ENCODE measurements at places on chromosomes 1 and 21.

GRCh38 chr1:89607586-89608318, 25.2 kb upstream of the LRRC8C start:
- DNase-seq, result no peak

DNA sequence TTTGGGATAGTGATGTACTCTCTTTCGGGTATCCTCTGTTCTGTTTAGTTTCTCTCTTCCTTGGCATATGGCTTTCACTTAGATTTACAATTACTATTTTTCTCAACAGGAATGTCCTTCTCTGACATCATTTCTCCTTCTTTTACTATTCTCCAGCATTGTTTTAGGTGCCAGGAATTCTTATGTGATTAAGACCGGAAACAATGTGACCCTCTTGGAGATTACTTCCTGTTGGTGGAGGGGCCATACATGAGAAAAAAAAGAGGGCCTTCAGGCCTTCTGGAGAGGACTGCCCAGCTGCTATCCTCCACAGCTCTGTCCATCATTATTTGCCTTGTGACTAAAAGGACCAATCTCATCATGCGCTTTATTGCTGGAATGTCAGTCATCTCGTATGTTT, 50.4 kb upstream of the ADAMTS5 start:
- no peak for DNase-seq

DNA sequence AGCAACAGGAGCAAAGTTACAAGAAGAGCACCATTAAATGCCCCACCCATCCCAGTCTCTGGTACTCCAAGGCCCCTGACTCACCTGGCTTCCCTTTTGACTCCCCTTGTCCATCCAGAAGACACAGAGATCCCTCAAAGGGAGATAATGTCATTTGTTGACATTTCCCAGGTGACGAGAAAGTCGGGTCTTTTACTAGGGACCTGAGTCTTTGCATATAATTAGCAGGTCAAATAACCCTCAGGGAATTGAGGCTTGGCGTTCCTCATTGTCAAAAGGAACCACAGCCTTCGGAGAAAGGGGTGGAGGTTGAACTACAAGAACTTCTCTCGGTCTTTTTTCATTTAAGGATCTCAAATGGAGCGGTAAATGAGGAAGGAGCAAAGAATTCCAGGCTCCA, 133.2 kb downstream of the PROX1 start:
- DNase-seq, result no peak

- no peak for DNase-seq
Observed at GRCh38 chr21:46022551-46023525, 41.3 kb downstream of the COL6A1 start.

GRCh38 chr1:209318181-209319056, 265.1 kb upstream of the CAMK1G start:
- DNase-seq, result no peak

DNA sequence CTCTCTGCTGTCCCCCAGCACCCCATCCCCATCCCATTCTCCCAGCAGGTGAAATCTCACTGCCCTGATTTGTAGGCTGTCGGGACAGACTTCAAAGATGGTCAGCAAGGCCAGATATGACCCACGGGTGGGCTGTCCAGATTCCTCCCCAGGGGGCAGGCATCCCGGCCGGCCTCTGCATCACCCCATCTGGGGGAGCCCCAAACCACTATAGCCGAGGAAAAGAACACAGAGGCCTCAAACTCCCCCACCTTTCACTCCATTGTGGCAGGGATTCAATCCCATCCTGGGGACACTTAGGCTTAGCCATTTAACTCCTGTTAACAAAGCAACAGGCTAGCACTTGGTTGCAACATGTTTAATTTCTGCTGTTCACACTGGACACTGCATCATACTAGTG, 8.8 kb downstream of the MUL1 start:
- DNase-seq, result no peak

DNA sequence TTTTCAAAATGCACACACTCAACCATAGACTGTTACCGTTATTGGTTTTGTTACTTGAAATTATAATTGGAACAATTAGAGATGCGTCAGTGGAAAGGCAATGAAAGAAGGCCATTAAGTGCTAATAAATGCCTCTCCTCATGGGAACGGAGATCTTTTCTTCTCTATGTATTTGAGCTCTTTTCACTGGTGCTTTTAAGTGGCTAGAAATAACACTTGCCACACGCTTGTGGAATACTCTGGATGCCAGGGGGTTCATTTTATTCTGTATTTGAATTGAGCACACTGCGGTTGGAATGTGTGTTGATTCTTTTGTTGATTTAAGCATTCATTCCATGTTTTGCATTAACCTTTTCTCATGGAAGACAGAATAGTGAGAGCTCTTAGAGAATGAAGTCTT, 68.4 kb downstream of the DNM3 start:
- DNase-seq, result no peak

- DNase-seq, result no peak
Observed at GRCh38 chr1:67733681-67734322, 48.8 kb downstream of the GADD45A start.

DNA sequence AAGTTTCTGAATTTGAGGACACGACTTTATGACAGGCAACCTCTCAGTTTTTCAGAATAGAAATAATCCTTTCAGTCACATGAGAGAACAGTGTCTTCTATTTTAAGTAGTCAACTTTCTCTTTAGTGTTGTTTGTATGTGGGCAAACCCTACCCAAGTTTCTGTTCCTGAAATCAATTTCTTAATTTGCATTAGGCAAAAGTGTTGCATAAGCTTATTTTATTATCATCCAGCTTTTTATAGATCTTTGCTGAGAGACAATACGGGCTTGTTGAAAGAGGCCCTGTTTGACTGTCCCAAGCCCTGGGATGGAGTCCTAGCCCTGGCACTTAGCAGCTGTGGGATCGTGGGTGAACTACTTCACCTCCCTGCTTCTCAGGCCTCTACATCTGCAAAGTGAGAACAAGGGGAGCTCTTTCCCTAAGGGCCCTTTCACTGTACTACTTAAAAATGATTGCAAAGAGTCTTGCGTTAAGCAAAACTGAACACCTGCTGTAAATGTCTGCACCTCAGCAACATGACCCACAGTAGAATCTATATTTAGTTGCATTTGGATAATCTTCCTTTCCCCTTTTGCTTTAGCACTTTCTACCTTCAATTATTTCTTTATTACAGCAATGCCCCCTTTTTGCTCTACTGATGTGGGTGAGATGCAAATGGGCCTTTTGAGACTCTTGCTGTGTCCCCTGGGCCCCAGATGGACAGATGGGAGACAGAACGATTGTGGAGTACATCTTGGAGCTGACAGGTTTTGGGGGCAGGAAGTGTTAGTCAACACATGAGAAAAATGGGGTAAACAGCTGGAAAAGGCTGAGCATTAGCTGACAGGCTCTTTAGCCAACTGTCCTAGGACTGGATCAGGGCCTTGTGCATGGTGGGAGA, 41.0 kb upstream of the SCAF4 start:
- no peak for DNase-seq

GRCh38 chr1:77504986-77505385, 177.5 kb downstream of the ZZZ3 start:
- no peak for DNase-seq

GRCh38 chr1:44524655-44525500, 119.8 kb downstream of the RNF220 start:
- DNase-seq, result no peak

GRCh38 chr1:32782086-32782485, 35.1 kb downstream of the YARS1 start:
- DNase-seq, result no peak

DNA sequence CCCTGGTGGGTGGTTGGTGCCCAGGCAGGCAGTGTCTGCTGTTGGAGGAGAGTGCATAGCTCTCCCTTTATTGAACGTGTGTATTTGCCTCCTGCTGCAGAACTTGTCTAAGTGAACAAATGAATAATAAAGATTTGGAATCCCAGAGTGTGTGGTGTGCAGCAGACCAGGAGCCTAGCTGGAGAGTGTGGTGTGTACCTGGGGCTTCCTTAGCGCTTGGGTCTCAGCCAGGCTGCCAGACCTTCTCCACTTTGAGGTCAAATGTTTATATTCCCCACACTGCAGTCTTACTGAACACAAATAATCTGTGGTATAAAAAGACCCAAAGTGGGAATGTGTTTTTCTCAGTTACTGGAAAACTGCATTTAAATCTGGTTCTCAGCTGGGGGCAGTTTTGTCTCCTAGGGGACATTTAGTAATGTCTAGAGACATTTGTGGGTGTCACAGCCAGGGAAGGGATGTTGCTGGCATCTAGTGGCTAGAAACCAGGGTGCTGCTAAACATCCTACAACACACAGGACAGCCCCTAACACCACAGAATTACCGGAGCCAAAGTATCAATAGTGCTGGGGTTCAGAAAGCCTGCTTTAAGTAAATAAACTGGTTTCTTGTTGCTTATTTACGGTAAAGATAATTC, 23.6 kb downstream of the SLC37A1 start:
- no peak for DNase-seq

- DNase-seq, result no peak
Observed at GRCh38 chr1:37250371-37250770, 216.1 kb upstream of the GRIK3 start.

- DNase-seq, result no peak
Observed at GRCh38 chr1:6134741-6135510, 45.2 kb downstream of the CHD5 start.

- no peak for DNase-seq
Observed at GRCh38 chr1:216805233-216805632, 82.0 kb upstream of the ESRRG start.

GRCh38 chr1:50503515-50503914, 80.3 kb upstream of the DMRTA2 start:
- no peak for DNase-seq

DNA sequence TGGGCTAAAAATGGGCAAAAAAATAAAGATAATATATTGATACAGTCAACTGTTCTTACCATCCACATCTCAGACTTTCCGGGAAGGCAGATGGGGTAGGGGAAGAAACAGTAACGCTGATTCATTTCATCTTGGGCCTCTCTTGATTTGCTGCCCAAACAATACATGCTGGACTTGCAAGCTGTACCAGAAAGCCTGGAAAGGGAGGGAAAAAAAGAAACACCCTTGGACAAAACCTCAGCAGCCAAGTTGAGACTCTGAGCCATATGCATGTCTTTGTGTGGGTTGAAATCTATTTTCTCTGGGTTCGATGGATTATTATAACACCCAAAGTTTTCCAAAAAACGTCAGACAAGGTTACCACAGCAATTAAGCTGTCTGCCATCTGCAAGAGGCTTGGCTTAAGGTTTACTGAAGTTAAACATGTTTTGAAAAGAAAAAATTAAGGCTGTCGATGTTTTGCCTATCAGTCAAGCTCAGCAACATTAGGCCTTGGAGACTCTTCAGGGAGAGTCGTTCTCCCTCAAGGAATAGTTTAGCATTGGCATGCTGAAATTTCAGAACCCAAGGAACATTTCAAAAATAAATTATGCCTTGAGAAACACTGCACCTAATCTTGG, 71.2 kb downstream of the PSMG1 start:
- no peak for DNase-seq

DNA sequence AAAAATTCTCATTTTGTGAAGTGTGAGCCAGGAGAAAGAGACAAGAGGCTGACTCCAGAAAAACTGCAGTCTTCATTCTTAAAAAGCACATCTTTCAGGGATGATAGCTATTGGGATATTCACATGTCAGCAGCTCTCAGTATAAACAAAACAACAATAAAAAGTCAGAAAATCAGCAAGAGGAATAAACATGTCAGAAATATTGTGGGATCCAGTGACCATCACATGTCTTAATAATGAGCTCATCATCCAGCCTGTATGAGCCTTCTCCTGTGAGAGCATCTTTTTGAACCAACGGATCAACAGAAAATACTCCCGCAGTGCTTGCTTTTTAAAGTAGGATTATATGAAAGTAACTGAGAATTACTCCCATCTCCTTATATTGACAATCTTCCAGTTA, 241.6 kb downstream of the SMYD3 start:
- DNase-seq, result no peak

- no peak for DNase-seq
Observed at GRCh38 chr1:215792446-215792845, 225.3 kb downstream of the KCTD3 start.

DNA sequence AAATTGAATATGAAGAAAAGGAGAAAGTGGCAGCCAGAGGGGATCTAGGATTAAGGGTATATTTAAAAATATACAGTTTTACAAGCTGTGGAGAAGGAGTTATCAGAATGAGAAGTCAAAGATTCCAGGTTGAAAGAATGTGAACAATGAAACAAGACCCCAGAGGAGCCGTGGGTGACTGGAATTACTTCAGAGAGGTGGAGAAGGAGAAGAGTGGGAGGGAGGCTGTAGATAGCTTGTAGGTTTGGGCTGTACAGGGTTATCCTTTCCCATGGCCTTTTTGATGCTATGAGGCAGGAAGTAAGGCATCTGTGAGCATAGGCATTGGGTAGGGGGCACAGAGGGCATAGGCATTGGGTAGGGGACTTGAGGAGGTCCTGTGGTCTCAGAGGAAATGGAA, 5.2 kb upstream of the S100A11 start:
- DNase-seq, result no peak
